ENCODE measurements at places on chromosomes 7 and 10.

DNA sequence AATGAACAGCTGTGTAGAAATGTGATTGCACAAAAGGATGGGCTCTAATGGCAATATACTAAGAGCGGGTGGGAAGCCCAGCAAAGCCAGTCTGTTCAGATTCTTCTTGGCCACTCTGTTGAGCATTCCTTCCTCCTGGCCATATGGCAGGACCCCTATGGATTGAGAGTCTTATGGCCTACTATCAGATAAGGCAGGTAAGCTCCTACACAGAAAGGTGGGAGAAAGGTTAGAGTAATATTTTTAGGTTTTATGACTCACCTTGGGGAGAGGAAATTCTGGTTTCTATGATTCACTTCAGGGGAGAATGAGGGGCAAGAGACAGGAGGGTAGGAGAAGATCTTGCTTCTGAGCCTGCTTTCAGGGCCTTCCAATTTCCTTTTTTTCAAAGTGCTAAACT is 15.1 kb upstream of the AKR1B10 start:
- DNase-seq, result no peak

- no peak for DNase-seq
These were observed 354.2 kb downstream of the DNAJB6 start for GRCh38 chr7:157690833-157691585.

GRCh38 chr10:80407812-80408241 is 524 bp upstream of the PRXL2A start:
- DNase-seq, result peak; percentile 59

DNA sequence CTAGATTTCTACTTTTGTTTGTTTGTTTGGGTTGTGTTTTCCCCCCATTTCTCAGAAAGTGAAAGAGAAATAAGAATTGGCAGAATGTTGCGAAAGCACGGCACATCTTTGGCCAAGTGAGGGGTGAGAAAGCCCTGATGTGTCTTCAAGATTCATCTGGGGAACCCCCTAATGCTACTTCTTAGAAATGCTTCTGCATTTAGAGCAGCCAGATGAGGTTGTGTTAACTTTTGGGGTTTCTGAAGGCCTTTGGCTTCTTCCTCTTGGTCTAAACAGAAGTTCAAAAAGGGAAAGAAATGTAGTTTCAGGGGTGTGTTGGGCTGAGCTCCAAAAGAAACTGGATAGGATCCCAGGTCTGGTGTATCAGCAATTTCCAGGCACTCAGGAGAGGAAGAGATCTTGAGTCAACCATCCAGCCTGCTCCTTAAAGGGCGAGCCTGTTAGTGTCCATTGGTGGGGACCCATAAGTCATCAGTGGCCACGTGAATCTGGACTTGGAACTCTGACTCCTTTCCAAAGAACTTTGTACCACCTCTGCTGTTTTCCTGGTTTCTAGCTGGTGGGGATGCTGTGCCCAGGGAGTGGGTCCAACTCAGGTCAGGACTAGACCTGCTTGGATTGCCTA is 6.5 kb downstream of the DUSP5 start:
- DNase-seq, result no peak

- no peak for DNase-seq
These were observed 18.4 kb downstream of the SPOCK2 start for GRCh38 chr10:72069751-72070526.

Data from stimulated activated CD8-positive, alpha-beta memory T cell treated with anti-CD3 and anti-CD28 coated beads, Interleukin-15, amount 100 ng/mL, for 48 hours (primary cell).